ENCODE measurements at places on chromosomes 13 and 19.
A peak's percentile ranks its signal among the peaks of the same experiment; 100 is the strongest.

- no peak for DNase-seq
These were observed 998 bp downstream of the NFKBIB start for GRCh38 chr19:38900743-38901190.

GRCh38 chr13:91017031-91017668 is 330.3 kb upstream of the MIR17HG start:
- DNase-seq: peak; percentile 42

DNA sequence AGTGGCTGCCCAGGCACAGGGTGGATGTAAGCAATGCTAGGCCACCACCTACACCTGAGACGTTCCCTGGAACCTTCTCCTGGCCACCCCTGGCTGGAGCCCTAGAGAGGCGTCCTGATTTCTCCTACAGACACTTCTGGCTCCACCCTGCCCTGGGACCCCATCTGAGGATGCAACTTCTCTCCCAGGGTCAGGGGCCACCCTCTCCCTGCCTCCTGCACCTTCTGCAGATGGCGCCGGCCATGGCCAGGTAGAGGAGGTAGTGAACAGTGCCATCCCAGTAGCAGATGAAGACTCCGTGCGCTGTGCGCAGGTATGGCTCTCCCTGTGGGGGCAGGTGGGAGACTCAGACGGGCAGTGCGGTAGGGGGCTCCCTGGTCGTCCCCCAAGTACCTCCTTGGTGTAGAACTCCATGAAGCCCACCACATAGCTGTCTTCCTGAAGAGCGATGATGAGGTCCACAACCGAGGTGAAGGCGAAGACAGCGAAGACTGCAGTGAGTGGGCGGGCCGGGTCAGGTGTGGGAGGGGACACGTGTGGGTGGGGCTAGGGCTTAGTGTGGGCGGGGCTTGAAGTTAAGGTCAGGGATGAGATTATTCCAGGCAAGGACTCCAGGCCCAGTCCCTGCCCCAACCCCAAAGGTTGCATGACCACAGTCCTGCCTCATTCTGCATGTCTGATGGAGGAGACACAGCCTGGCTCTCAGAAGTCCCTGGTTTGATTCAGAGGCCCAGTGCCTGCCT is 3.0 kb downstream of the TM6SF2 start:
- DNase-seq: no peak

DNA sequence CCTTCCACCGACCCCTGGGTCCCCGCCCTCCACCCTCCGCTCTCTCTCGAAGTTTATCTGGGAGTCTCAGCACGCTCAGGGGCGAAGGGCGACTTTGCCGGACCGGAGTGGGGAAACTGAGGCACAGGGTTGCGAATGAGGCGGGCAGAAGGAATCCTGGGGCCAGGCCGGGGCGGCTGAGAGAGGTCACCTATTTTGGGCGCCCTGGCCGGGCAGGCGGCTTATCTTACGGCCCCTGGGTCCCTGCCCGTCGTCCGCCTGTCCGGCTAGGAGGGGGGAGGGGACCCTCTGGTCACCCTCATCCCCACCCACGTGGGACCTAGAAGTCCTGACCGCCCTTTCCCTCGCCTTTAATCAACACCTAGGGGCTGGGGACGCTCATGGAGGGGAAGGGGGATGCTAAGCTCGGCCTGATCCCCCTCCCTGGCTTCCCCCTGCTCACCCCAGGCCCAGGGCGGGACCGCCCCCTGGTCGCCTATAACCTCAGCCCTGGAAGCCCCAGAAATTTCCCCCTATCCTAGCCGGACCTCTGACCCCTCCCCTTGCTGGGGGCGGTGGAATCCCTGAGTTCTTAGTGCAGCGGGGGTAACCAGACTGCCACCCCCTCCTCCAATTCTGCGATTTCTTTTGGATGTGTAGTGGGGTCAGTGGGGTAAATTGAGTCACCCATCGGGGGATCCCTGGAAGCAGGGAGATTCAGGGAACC is 556 bp downstream of the TRIP10 start:
- DNase-seq: peak; percentile 23
